ENCODE measurements at places on chromosomes 1 and 21.

DNA sequence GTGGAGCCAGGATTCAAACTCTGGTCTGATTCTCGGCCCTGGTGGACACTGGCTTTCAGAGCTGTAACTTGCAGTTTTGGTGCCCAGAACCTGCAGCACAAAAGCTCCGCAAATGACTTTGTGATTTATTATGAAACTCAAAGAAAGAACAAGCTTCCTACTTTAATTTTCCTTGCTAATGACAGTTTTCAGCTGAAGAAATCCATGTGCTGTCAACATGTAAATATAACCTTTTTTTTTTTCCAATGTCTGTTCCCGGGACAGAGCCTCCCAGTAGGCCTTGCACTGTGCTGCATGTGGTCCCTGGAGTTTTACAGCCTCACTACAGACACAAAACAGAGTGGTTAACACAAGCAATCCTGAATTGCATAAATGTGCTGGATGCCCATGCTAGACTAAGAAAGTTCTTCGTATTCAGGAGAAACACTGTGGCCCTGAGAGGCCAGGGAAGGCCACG is 62.3 kb upstream of the ANGPTL1 start:
- DNase-seq, result no peak

GRCh38 chr1:187646536-187647107 is 817.9 kb downstream of the PLA2G4A start:
- no peak for DNase-seq

- no peak for DNase-seq
These were observed 384.6 kb downstream of the RRAGC start for GRCh38 chr1:38474738-38475623.

DNA sequence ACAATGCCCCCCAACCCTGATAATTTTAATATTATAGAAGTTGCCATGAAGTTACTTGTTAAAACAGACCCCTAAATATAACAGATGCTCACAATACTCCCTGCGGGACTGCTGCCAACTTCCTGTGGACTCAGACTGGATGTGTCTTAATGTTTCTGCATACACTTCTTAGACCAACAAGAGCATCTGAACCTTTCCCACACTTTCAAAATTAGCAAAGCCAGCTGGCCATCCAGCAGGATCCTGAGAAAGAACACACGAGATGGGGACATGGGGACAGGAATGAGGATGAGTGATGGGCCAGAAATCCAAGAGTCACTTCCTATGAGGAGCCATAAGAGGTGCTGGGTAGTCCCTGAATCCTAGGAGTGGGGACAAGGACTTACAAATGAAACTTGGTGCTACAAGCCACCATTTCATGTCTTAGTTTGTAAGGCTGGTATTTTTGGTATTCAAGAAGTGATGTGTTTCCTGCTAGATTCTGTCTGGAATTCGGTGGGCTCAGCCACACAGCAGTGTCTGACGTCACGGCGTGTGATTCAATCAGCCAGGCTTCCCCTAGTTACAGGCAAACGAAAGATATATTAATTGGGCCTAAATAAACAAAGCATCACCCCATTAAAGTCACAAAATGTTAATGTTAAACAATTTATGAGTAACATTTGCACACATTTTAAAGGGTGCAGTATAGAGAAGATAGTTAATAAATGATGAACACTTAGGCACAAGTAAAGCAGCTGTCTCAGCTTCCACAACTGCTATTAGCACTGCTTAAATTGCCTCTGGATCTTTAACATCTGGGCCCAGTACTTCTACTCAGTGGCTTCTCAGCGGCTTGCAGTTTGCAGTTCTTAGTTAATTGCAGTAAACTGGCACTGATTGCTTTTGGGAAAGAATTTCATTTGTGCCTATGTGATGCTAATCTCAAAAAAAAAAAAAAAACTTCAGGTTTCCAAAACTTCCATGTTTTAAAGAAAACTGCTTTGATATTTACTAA is 41.2 kb upstream of the RGS8 start:
- no peak for DNase-seq

- DNase-seq, result no peak
These were observed 5.6 kb downstream of the ELK4 start for GRCh38 chr1:205626216-205626615.

DNA sequence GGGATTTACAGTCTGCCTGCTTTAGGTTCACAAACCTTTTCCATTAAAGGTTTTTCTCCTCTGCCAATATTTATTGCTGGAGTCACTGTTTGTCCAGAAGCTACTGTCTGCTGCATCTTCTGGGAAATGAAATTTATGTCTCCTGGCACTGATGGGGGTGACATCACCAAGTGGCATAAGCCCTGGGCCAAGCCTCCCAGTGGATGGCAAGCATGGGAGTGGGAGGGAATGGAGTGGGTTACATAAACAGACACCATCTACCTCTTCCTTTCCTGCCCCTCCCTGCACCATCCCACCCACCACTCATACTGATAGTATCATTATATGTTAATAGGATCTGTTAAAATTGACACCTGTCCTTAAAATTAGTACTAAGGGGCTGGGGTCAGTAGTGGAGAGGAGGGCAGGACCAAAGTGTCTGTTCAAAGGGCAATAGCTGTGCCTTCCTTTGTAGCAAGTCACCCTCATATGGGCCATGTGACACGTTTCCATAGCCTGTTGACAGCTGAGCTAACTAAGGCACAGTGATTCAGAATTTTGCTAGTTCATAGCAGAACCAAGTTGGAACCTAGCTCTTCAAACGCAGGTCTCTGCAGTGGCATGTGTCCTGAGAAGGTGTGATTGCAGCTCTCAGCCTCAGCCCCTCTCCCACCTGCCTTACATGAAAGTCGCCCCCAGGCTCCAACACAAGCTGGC is 71.0 kb downstream of the MAB21L3 start:
- no peak for DNase-seq

DNA sequence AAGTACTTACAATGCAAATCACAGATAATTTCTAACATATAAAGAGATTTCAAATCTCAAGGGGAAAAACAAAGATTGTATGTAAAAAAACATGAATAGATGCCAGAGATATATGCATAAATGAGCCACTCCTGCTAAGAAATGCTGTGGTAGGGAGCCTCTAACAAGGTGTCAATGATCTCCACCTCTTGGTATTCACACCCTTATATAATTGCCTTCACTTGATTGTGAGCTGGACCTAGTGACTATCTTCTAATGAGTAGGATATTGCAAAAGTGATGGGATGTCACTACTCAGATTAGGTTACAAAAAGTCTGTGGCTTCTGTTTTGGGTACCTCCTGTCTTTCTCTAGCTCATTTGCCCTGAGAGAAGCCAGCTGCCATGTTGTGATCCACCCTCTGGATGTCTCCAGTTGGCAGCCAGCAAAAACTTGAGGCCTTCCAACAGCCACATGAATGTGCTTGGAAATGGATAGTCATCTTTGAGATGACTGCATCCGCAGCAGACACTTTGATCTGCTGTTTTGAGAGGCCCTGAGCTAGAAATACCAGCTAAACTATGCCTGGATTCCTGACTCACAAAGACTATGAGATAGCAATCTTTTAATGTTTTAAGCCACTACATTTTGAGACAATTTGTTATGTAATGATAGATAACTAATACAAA is 196.1 kb upstream of the FGGY start:
- peak; percentile 51 for DNase-seq

- DNase-seq, result peak; percentile 20
These were observed 88.5 kb downstream of the CEP350 start for GRCh38 chr1:180042988-180043622.

DNA sequence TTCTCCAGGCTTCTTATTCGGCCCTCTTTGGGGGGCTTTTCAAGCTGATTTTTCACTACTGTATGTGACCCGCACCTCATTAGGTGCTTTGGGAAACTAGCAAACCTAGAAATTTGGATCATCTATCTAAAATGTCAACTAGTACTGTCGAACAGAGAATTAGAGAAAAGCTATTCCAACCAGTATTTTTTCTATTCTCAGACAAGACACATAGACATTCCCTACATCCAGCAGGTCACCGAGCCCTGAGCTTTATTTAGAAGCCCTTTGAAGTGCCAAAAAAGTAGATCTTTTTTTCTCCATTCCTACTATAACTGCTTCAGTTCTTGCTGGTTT is 310 bp upstream of the SSR2 start:
- DNase-seq, result no peak

GRCh38 chr1:3521426-3521825 is 67.0 kb downstream of the ARHGEF16 start:
- DNase-seq, result no peak

DNA sequence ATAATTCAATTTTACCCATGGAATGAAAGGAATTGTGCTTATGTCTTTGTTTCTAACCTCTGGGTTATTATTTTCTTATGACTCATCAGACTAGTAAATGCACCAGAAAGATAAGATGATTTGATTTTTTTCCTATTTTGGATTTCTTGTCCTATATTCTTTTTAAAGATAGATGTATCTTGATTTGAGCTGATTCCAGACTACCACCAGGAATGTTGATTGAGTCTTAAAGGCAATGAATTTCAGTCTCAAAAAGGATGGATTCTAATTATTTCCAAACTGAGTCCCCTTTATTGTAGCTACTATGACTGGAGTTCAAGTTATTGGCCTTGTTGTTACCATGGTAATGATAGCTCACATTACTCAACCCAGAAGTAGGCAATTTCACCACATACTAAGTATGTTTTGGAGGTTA is 95.8 kb upstream of the RGS4 start:
- peak; percentile 76 for DNase-seq

- no peak for DNase-seq
These were observed 113.4 kb downstream of the NGF start for GRCh38 chr1:115224636-115225035.

DNA sequence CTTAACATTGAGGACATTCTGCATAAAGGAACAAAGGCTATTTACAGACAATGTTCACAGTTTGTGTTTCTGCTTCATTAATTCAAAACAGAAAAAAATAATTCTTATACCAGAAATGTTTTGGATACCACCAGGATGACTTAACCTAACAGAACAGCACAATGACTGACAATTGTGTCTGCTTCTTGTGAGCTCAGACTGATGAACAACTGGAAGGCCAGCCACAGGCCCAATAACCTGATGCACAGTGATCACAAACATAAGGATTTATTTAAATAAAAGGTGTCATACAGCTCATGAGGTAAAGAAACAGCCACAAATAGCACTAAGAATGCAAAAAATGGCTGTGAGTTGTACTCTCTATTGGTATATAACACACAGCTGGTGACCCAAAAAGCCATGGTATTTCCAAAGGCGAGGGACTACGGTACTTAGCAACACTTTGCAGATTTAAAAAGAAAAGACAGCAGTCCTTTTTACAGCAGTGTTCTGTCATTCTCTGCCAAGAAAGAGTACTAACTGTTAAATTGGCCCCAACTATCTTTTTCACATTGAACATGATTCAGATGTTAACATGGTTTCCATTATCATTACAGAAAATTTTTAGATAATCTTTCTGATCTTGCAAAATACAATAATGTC is 32.1 kb upstream of the DDAH1 start:
- peak; percentile 19 for DNase-seq

DNA sequence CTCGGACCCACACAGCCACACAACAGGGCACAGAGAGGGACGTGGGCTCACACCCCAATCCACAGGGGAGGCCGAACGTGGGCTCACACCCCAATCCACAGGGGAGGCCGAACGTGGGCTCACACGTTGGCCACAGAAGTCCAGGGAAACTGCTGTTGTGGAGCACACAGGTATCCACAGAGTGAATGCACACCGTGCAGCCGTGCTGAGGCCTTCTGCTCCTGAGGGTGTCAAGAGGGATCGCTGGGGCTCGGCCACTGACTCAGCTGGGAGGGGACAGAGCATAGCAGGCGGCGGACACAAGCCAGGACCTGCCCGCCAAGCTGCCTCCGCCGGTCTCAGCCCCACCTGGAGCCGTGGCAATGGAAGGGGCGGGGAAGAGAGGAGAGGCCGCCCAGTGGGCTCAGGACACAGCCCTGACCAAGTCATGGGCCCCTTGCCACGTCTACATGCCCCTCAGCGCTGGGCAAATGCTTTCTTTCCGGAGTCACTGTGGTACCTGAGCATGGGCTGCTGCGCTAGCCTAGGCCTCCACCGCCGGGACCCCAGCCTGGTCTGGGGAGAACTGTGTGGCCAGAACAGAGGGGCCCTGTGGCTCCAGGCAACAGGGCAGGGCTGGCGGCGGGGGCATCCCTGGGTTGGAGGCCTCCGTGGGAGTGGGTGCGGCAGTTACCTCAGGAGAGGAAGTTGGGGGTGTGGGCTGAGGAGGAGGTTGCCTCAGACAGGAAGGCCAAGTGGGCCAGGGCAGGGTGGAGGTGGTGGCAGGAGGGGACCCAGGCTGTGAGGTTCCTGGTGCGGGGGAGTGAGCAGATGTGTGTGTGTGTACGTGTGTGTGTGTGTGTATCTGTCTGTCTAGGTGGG is 1.2 kb downstream of the SYTL1 start:
- DNase-seq, result no peak

DNA sequence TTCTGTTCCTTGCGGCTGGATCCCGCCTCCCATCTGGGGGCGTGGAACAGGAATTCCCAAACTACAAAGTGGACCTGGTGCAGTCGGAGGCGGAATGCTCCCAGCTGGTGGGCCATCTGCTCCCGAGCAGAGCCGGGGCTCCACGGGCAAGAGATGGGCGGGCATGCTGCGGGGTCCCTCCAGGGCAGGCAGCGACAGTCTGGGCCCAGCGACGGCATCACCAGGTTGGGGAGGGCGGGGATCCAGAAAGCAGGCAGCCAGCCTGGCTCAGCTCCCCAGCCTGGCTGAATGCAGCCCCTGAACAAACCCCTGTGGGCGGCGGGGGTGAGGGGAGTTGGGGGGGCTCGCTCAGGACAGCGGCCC is 3.6 kb downstream of the MEGF6 start:
- no peak for DNase-seq

DNA sequence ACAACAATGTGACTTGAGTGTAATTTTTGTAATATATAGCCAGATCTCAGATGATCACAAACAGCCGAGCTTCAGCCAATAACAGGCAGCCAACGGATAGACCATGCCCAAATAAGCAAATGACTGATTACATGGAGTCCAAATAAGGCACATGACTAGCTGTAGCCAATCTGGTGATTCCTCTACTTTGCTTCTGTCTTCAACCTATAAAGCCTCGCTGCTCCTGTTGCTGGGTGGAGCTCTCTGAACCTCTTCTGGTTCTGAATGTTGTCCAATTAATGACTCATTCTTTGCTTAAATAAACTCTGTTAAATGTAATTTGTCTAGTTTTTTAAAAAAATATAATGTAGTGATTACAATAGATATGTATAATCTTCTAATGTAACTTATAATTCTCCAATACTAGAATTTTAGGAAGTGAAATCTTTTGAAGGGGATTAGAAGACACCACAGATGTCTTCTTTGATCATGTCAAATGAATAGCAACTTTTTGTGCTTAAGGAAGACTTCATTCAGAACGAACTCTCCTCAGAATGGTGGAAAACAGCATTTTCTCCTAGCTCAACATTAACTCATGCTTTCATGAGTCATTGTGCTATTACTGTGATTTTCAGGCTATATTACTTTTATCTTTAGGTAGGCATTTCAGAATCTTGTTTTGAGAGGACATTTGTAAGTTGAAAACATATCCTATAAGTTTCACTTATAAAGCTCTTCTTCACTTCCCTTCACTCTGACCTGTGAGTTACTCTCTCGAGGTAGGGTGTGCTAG is 857.8 kb upstream of the B3GALT2 start:
- no peak for DNase-seq

- no peak for DNase-seq
These were observed 6.4 kb upstream of the LDLRAD1 start for GRCh38 chr1:54024358-54024757.

- DNase-seq, result peak; percentile 70
These were observed at the start of gene PLA2G4A for GRCh38 chr1:186828611-186829454. TSS of gene PLA2G4A (plus strand) at chr1:186828949. CDS start at chr1:186854355, 25,406 bp downstream.

All from GM03348 (cell line).